ENCODE measurements at places on chromosomes 2 and 18. TPM values are rescaled to one million over a fixed set of nuclear protein-coding genes. Genes with fewer than 3 reads are reported as not detected.
A peak's percentile ranks its signal among the peaks of the same experiment; 100 is the strongest.

DNA sequence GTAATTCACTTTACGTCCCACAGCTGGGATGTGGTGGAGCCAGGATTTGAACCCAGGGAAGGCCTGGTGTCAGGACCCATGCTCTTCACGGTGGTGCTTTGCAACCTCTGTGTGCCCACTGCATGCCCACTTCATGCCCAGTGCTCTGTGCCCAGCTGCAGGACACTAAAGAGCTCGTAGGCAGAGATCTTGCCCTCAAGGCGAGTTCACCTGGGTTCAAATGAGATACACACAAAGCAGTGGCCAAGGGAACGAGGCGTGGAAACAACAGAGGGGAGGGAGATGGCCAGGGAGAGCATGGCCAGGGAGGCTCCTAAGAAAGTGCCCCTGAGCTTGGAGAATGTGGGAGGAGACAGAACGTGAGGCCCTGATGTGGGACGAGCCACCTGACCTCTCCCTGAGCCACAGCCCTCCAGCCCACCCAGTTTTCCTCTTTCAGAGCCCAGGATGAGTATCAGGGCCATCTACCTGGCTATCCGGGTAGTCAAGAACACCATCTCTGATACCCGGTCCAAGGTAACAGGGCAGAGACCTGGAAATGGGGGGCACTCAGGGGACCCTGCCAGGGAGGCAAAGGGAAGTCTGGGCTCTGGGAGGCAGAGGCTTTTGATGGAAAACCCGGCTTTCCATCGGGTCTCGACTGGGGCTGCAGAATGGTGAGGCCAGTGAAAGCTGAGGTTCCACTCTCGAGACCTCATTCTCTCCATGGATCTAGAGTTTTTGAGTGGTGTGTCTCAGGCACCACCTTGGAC, 20.4 kb downstream of the MROH2A start:
- DNase-seq, result no peak

GRCh38 chr2:69997015-69997830, 35.8 kb upstream of the ASPRV1 start:
- DNase-seq, result no peak

DNA sequence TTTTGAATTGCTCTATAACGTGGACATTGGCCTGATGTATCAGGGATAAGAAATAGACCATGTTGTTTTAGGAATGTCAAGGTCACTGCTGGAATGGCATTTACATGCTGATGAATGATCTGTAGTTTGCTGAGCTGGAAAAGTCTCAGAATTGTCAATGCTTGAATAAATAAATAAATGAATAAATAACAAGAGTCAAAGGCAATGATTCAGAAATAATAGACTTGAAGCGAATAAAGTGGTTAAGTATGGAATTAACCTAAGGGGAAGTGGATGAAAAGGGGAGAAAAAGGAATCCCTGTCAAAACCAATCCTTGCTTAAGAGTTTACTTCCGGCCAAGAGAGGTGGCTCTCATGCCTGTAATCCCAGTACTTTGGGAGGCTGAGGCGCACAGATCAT, 1620.0 kb downstream of the SUCLG1 start:
- DNase-seq, result no peak

GRCh38 chr18:59021500-59021899, 118.2 kb upstream of the SEC11C start:
- peak; percentile 71 for DNase-seq

DNA sequence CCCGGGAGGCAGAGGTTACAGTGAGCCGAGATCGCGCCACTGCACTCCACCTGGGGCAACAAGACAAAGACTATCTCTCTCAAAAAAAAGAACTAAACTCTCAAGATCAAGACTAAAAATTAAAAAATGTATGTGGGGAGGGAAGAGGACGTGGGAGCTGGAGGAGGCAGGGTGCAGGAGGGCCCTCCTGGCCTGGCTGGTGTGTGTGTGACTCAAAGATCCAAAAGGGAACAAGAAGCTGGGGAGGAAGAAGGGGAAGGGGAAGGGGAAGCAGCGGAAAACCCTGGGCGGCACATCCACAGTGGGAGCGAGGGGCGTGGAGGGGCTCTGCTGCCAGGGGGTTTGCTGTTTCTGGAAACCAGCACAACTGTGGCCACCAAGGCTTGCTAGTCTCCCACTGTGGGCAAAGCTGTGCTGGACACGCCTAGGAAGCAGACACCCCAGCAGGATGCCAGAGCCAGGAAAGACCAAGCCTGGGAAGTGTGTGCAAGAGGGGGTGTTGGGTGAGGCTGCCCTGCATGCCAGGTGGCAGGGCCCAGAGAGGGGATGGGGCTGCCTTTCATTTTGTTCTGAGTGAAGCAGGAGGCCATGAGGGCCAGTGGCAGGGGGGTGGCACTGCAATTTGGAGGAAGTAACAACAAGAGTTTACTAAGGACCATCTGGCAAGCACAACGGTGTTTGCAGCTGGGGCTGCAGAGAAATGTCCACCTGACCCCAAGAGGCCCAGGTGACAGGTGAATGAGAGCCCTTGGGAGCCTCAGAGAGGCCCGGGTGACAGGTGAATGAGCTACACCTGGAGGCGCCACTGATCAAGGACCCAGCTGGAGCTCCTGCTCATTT, 44.5 kb downstream of the ANO7 start:
- DNase-seq, result peak; percentile 20

DNA sequence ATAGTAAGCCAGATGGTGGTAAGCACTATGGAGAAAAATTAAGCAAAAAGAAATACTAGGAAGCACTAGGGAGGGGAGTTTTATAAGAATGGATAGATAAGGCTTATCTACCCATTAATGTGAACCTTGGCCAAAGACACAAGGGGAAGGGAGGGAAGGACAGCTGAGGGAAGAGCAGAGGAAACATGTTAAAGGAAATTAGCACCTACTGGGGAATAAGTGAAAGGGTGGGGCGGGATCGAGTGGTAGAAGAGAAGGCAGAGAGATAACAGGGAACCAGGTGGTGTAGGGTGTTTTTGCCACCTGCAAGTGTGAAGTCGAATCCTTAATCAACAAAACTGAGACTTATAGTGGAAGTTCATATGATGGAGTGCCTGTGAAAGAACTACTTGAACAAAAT, 1.7 kb downstream of the UNC80 start:
- DNase-seq, result no peak

- no peak for DNase-seq
These were observed 18.8 kb downstream of the CDH2 start for GRCh38 chr18:28158083-28158581.

GRCh38 chr2:1266351-1266750, 146.9 kb upstream of the TPO start:
- no peak for DNase-seq

DNA sequence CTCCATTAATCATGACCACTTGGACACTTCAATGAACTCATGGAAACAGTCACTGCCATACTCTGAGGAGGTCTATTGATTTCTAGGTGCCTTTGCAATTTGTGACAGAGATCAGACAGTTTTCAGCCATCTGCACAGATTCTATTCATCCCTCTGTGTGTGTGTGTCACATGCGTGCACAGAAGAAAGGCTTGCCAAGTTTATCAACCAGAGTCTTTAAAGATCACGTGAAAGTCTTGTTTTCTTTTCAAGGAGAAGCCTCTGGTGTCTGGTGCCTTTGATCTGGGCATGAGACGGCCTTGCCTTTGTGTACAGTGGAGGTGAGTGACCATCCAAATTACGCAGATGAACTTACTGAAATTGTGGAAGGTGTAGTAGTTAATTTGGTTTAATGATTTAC, 164.2 kb downstream of the VAPA start:
- no peak for DNase-seq

DNA sequence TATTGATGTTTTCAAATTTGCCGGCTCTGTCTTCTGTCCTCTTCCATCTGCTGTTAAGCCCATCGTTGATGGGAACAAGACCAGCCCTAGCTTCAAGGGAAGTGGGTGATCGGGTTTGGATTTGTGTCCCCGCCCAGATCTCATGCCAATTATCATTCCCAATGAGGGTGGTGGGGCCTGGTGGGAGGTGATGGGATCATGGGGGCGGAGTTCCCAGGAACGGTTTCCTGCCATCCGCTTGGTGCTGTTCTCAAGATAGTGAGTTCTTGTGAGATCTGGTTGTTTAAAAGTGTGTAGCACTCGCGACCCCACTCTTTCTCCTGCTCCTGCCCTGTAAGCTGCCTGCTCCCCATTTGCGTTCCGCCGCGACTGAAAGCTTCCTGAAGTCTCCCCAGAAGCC, 9.5 kb downstream of the ASB18 start:
- DNase-seq, result no peak

GRCh38 chr2:190973726-190974628, 40.0 kb downstream of the STAT1 start:
- no peak for DNase-seq

GRCh38 chr2:467543-467891, 179.6 kb upstream of the ALKAL2 start:
- no peak for DNase-seq

- no peak for DNase-seq
These were observed 390.9 kb upstream of the TRIB2 start for GRCh38 chr2:12325806-12326205.

DNA sequence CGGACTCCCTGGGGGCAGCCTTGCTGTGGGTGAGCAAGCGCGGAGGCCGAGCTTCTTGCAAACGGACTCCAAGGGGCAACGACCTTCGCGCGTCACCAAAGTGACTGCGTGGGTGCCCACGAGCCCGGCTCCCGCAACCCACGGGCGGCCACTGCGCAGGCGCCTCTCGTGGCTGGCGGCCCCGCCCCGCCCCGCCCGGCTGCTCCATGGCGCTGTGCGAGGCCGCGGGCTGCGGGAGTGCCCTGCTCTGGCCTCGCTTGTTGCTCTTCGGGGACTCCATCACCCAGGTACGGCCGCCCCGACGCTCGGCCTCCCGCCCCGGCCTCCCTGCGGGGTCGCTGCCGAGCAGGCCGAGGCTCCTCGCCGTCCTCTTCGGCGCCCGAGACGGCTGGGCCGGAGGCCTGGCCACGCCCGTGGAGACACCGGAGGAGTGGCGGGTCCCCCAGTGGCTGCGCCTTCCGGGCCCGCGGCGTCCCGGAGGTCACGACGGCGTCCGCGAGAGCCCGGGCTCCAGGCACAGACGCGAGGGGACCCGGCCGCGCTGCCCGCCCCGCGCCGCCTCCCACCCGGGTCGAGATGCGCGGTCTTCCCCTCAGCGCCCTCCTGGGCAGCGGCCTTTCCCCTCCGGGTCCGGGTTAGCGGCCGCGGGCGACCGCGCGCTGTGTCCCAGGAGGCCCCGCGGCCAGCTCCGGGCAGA, at the start of gene IAH1:
IAH1 (plus strand) TSS at position 191 of the 697 bp plus-strand sequence; CDS start at position 207, 16 bp downstream.
- DNase-seq, result peak; percentile 87

DNA sequence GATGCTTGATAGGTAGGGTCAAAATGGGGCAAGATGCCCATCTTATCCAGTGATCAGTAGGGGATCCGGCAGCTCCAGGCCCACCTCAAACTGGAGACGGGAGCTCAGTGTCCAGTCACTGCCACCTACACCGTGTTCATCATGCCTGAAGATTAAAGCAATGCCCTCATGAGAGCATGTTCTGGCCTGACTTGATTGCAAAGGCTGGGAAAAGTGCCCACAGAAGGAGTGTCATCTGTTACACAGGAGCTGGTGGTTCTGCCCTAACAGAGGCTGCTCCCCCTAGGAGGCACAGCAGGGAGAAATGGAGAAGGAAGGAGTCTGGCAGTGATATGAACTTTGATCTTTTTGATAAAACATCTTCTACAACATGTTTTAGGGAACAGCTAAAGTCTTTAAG, 92.3 kb downstream of the CCBE1 start:
- no peak for DNase-seq

DNA sequence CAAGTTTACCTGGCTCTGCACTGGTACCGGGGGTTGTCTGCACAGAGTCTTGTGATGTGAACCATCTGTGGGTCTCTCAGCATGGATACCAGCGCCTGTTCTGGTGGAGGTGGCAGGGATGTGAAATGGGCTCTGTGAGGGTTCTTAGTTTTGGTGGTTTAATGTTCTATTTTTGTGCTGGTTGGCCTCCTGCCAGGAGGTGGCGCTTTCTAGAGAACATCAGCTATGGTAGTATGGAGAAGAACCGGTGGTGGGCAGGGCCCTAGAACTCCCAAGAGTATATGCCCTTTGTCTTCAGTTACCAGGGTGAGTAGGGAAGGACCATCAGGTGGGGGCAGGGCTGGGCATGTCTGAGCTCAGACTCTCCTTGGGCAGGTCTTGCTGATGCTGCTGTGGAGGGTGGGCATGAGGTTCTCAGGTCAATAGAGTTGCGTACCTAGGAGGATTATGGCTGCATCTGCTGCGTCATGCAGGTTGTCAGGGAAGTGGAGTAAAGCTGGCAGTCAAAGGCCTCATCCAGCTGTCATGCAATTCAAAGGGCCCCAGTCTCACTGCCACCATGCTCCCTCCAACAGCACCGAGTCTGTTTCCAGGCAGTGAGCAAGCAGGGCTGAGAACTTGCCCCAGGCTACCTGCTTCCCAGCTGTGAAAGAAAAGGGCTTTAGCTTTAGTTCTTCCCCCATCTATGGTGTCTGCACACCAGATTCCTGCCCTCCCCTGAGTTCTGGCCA, 278.0 kb downstream of the METTL4 start:
- no peak for DNase-seq

DNA sequence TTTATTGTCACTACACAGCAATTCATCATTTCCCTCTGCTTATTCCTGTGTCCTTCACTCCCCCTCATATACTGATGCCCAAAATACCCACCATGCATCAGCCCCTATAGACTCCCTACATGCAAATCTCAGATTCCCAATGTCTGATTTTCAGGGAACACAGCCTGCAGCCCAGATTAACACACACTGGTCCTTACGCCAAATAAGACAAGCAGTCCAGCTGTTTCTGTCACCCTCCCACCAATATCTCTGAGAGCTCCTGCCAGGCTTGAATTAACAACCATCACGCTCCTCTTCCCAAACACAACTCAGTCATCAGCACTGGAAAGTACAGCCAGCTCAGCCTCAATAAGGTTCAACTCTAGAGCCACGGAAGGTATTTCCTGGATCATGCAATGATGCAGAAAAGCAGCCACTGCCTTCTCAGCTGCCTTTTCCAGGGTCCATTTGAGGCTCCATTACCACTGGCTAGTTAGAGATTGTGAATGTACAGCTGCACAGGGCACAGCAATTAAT, 39.0 kb upstream of the SLC35F5 start:
- DNase-seq, result no peak

DNA sequence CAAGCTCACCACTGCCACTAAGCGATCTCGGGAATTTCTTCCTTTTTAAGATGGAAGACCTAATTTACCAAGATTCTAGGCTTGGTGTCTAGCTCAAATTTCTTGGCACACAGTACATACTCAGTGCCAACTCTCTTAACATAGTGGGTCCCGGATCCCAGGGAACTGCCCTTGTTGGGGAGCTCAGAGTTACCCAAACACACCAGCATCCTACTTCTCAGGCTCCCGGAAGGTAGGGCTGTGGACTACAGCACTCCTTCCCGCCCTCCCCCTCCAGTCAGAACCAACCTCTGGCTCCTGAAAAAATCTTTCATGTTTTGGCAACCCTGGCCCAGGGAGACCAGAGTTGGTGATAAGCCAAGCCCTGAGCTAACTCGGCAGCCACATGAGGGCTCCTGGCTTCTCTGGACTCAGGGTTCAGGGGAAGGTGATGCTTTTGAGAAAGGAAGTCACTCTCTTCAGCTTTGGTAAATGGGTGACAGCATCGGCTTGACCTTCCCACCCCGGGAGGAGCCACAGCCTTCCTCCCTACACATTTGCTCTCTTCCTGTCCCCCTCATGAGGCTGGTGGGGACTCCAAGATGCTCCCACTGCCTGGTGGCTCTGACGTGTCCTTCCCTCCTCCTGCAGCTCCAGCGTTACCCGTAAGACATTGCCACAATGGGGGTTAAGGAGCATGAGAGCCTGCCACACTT, 8.8 kb downstream of the ODC1 start:
- DNase-seq, result no peak

Gene TEKT4
- total RNA-seq, result not detected

Gene SFTPB
- total RNA-seq, result 0.50 TPM

Gene LOXHD1
- 0.74 TPM for total RNA-seq

Gene SLC11A1
- total RNA-seq, result 4.5 TPM

Gene SNORC
- total RNA-seq, result 1.3 TPM
